GDM1 (cell line): ENCODE measurements at places on chromosomes 7 and 10.

DNA sequence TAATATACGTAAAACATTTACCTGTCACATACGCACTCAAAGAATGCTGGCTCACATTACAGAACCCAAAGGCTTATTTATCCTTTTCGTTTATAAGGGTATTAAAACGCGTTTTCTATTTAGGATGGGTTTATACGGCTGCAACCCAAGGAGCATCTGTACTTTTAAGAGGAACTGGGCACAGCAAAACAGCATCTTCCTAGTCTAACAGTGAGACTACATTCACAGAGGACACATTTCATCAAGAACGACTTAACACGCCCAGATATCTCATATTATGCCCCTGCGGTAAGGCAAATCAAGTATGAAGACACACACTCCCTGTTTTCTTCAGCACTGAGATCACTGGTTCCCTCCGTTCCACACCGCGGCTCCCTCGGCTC is 533 bp upstream of the DMTF1 start:
- DNase-seq = no peak

DNA sequence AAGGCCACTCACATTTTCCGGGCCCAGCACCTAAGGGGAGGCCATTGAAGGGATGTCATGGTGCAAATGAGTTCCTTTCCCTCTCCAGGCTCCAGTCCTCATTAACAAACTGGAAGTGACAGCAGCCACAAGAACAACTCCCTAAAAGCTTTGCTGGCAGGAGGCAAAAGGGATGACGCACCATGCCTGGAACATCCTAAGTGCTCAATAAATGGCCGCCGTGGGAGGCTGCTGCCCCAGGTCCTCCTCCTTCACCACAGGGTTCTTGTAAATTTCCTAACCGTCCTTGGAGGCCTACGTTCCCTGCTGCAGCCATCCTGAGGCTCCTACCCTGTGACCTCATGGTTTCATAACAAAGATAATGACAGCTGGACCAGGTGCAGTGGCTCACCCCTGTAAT is 41.3 kb upstream of the CAMK1D start:
- no peak for DNase-seq

DNA sequence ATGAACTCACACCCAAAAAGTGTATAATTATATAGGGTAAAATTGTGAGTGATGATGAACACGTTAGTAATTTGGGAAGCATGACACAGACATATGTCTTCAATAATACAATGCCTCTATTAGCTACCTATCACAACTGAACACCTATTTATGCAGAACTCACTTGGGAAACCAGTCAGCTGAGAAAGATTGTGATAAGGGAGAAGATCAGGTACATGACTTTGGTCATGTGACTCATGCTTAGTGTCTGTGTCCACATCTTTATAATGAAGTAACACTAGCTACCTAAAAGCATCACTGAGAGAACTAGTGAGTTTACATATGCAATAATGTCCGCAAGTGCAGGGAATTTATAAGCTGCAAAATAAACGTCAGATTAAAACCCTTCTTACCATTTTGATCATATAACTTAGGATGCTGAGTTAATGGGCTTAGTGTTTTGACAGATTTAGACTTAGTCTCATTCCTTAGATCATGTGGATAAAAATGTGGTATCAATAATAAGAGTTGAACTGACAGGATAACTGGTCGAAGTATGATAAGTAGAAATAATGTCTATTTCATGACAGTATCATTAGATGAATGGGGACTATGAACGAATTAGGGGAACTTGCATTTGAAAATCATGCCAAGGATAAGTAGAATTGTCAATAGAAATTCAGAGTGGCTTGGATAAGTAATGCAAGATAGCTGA is 11.6 kb downstream of the VWDE start:
- no peak for DNase-seq

DNA sequence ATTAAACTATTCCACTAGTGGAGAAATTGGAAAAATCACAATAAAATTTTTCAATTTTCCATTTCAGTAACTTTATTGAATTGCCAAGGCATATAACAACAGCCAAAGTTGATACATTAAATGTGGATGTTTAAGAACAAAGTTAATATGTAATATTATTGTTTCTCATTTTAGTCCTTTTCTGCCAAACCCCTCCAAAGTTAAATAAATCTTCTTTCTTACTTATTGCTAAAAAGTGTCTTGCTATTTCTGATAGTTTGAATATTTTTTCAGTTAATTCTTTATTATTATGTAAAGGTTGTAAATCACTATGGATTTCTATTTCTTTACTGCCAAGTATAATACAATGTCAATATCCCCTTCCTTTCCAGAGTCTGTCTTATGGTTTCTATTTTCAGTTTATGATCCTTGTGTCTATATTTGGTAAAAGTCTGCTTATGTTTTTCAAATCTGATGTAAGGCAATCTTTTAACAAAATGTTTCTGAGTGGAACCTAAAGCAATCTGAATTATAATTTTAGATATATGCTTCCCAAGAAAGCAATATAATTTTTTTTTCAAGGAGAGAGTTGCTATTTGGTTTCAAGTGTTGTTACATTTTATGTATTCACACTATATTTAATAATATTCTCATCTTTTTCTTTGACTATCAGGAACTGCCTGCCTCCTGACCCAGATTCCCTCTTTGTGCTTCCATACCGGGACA is 80.3 kb upstream of the RHOBTB1 start:
- no peak for DNase-seq

DNA sequence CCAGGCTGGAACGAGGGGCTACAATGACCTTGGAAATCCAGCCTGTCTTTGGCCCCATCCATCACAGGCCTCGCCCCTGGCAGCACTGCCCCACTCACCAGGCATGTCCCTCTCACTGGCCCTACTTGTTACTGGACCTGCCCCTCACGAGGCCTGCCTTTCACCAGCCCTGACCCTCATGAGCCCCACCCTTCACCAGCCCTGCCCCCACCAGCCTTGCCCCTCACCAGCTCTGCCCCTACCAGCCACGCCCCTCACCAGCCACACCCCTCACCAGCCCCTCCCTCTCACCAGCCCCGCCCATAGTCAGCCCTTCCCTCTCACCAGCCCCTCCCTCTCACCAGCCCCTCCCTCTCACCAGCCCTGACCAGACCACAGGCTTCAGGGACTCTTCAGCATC is 57.8 kb downstream of the COL26A1 start:
- no peak for DNase-seq
